ENCODE measurements at places on chromosomes 16 and 17.

- DNase-seq, result no peak
These were observed 38.1 kb downstream of the DCAKD start for GRCh38 chr17:45013021-45013997.

GRCh38 chr16:15960124-15960971, 10.9 kb downstream of the ABCC1 start:
- DNase-seq, result no peak

DNA sequence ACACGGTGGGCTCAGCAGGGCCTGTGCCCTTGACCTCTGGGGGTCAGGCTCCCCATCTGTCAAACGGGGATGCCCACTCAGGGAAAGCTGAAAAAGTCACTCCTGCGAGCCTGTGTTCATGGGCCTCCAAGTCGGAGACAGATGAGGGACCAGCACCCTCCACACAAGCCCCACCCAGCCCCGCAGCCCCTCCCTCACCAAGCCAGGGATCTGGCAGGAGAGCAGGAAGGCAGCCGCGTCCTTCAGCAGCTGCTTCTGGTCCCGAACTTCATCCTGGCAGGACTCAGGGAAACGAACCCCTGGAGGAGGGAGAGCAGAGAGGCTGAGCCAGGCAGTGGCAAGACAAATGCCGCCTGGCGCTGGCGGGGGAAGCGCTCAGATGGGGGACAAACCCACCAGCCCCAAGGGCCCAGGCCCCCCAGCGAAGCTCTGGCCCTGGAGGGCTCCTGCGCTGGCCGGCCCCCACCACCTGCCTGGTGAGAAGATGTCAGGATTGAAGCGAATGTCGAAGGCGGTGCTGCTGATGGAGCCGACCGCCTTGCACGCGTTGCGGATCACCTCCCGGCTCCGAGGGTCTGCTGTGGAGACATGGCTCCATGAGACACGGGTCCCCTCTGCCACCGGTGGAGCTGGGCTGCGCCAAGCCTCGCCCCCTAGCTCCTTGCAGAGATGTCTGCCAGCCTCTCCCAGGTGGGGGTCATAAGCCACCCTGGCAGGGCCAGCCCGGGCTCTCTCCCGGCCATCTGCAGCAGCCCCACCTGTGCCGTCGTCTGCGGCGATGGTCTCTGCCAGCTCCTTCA, 15.4 kb downstream of the CLUH start:
- no peak for DNase-seq

GRCh38 chr17:66715076-66715675, 119.7 kb upstream of the CACNG5 start:
- DNase-seq, result no peak

- DNase-seq, result no peak
These were observed 7.3 kb downstream of the KLHL10 start for GRCh38 chr17:41844971-41845370.

DNA sequence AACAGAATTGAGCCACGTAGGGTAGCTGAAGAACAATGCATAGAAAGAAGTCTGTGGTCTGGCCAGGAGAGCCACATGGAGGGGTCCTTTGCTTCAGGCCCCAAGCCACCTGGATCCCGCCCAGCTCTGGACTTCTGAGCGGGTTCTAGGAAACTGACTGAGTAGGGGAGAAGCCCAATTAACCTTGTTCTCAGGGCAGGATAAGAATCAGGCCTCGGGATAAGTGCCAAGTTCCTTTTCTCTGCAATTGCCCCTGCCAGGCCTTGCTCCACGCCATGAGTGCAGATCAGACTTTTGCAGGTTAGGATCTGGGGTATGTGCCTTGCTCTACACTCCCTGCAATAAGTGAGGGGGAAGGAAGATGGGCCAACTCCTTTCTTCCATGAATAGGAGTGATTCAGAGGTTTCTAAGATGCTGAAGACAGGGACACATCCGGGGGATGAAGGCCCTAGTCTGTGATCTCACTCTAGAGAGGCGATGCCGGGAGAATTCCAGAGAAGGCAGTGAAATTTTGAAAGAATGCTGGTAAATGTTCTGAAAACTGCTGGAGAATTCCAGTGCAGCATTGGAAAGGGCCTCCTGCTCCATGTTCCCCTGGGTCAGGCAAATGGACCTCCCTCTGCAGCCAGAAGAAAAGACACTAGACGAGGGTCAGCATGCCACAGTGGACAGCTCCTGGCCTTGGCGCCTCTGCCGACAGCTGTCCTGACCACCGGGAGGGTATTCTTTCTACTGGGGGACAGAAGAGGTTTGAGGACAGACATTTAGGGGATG, 5.8 kb downstream of the NEUROD2 start:
- DNase-seq, result no peak

GRCh38 chr16:53100131-53100748, 45.4 kb downstream of the CHD9 start:
- DNase-seq, result no peak

GRCh38 chr16:87276091-87276701, 41.0 kb downstream of the C16orf95 start:
- no peak for DNase-seq

GRCh38 chr16:28992496-28992895, 7.6 kb downstream of the LAT start:
- no peak for DNase-seq

- DNase-seq, result no peak
These were observed 91.9 kb upstream of the MED13 start for GRCh38 chr17:62156949-62157348.

- no peak for DNase-seq
These were observed 7.4 kb upstream of the ZNF469 start for GRCh38 chr16:88375236-88375975.

GRCh38 chr17:80819422-80820164, 172.0 kb upstream of the CHMP6 start:
- no peak for DNase-seq

- DNase-seq, result no peak
These were observed 100.8 kb upstream of the CDH5 start for GRCh38 chr16:66265556-66266141.

GRCh38 chr16:66858740-66859396, 14.7 kb downstream of the CA7 start:
- no peak for DNase-seq

GRCh38 chr17:73158133-73158532, 6.7 kb upstream of the SSTR2 start:
- no peak for DNase-seq

GRCh38 chr17:70493277-70493874, 324.0 kb downstream of the KCNJ2 start:
- no peak for DNase-seq

- DNase-seq, result no peak
These were observed 52.4 kb downstream of the CFDP1 start for GRCh38 chr16:75380870-75381269.

GRCh38 chr16:85480727-85481101, 132.4 kb upstream of the GSE1 start:
- DNase-seq, result no peak

DNA sequence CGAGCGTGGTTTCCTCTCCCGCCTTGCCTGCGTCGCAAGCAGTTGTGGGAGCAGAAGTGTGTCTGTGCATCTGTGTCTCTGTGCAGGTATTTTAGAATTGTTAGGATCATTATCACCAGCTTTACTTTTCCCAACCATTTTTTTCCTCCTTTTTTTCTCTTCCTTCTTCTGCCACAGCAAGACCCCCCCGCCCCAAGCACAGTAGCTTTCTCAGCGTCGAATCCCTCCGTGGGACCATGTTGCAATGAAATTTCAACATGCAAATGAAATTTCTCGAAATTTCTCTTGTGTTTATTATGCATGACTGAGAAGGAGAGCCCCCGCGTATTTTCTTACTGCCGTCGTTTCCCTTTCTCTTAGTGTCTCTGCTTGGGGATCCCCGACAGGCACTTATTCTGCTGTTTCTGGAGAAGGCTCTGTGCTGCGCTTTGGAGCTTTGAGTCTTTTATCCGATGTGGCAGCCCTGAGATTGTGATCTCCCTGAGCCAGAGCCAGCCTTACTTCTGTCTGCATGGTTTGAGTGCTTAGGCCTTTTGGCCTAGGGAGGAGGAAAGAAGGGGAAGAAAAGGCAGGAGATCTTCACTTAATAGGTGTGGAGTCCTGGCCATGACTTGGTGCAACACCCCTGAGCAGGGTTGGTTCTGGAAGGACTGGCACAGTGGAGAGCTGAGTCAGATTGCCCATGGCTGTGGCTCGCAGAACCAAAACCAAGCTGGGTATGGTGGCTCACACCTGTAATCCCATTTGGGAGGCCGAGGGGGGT, 5.0 kb downstream of the ARMC7 start:
- DNase-seq, result no peak

DNA sequence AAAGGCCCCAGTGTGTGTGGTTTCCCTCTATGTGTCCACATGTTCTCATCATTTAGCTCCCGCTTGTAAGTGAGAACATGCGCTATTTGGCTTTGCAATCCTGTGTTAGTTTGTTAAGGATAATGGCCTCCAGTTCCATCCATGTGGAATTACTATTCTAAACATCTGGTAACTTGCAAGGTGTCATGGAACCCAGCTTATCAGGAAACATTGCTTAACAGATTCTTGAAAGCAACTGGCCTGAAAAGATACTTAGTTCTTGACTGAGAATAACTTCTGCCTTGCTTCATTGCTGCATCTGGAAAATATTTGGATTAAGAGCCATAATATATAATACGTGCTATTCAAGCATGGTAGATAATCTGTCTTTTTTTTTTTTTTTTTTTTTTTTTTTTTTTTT, 27.8 kb downstream of the PAFAH1B1 start:
- DNase-seq, result no peak

GRCh38 chr16:68659412-68660358, 14.6 kb downstream of the CDH3 start:
- no peak for DNase-seq

GRCh38 chr16:77496934-77497333, 62.1 kb upstream of the ADAMTS18 start:
- DNase-seq, result no peak

- no peak for DNase-seq
These were observed 41.3 kb upstream of the GFOD2 start for GRCh38 chr16:67760206-67760955.

GRCh38 chr17:56045872-56046271, 107.4 kb upstream of the ANKFN1 start:
- no peak for DNase-seq

DNA sequence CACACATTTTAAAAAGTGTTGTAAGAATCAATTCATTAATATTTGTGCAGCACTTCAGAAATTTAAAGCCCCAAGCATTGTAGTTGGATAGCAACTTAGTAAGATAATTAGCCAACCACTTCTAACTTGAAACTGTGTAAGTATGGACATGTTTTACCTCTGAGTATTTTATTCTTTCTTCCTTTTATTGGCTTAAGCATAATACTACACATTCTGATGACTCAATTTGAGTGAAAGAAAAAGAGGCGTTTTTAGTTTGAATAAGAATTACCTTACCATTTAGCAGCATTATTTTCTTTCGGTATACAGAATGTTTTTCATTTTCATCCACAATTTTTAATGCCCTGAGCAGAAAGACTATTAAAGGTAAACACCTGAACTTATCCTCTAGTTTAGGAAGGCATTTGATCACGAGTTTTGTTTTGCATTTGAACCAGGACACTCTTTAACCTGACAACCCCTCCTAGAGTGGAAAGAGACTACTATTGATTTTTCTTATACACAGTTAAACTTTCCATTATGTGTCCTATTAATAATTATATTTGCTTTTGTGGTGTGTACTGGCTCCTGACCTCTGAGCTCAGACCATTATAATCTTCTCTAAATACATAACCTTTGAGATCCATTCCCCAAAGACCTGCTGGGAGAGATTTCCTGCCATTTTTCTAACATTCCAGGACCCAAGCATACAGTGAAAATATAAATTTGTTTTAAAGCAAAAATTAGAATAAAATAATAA, 9.2 kb downstream of the NACA2 start:
- no peak for DNase-seq

DNA sequence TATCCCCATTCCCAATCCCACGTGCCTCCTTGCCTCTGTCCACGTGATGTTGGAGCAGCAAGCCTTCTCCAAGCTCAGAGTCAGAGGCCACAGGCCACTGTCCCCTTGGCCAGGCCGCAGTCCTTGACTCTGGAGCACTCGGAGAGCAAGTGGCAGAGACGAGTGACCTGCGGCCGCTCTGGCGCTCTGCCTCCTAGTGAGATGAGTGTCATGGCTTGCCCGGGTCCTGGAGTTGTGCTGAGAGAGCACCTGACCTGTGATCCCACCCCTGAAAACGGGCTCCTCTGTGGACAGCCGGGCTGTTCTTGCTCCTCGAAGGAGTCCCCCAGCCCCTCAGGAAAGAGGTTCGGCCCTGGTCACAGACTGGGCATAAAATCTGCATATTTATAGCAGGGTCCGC, 10.0 kb upstream of the FASN start:
- no peak for DNase-seq

DNA sequence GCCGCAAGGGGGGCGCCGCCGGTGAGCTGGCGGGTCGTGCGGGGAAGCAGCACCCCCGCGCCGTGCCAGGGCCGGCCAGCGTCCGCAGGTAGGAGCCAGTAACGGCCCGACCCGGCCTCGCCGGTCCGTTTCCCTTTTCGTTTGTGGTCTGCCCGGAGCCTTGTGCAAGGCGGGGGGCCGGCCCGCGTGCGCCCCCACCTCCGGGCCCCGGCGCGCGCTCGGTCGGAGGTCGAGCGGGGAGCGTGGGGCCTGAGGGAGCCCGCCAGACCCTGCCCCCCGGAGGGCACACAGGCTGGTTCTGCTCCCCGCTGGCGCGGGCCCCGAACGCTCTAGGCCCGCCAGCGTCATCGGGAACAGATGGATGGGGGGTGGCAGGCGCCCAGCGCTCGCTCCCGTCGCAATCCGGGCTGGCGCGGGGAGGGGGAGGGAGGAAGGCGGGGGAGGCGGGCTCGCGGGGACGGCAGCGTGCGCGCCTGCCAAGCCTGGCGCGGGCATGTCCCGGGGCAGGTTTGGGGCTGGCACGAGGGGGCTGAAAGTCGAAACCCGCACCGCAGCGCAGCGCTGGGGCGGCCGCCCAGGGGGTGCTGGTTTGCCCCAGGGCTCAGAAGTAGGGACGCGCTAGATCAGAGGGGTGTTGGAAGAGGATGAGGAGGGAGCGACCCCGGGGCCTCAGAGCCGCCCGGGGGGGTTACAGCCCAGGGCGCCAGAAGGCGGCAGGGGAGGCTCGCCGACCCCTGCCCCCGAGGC, 1.5 kb upstream of the GSE1 start:
- DNase-seq, result peak; percentile 47

GRCh38 chr17:28763804-28764266, 20.0 kb downstream of the TRAF4 start:
- peak; percentile 71 for DNase-seq

GRCh38 chr17:38916771-38917170, 8.6 kb upstream of the LASP1NB start:
- DNase-seq, result no peak

DNA sequence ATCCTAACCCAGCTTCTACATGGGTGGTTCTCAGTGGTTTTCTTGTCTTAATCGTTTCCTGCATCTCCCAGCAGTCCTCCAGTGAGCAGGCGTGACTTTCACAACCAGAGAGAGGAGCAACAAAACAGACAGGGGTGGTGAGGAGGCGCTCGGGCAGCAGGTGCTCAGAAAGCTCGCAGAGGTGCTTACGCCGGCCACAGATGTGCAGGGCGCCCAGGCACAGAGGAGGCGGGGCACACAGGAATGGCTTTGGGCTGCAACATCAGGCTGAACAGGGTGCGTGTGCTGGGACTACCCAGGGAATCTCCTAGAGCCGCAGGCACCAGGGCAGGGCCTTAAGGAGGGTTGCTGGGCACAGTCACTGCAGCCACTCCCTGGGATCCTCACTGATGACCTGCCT, 32.6 kb downstream of the KLHDC4 start:
- no peak for DNase-seq
